ENCODE measurements at places on chromosomes 11 and 22.

DNA sequence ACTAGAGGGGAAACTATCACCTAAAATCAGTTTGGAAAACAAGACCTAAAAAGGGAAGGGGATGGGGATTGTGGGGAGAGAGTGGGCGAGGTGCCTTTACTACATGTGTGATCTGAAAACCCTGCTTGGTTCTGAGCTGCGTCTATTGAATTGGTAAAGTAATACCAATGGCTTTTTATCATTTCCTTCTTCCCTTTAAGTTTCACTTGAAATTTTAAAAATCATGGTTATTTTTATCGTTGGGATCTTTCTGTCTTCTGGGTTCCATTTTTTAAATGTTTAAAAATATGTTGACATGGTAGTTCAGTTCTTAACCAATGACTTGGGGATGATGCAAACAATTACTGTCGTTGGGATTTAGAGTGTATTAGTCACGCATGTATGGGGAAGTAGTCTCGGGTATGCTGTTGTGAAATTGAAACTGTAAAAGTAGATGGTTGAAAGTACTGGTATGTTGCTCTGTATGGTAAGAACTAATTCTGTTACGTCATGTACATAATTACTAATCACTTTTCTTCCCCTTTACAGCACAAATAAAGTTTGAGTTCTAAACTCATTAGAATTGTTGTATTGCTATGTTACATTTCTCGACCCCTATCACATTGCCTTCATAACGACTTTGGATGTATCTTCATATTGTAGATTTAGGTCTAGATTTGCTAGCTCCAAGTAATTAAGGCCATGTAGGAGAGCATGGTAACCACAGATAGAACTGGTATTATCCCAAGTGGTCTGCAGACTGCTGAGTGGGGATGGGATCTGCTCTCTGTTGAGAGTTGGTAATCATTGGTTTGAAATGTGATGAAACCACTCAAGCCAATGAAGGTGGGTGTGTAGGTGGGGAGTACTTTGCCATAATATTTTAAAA is 3.6 kb downstream of the NEAT1 start:
- DNase-seq: peak; percentile 99

- no peak for DNase-seq
Measured at GRCh38 chr11:2204361-2205213, 33.0 kb upstream of the TH start.

- no peak for DNase-seq
Measured at GRCh38 chr11:17403980-17404759, 15.7 kb upstream of the KCNJ11 start.

DNA sequence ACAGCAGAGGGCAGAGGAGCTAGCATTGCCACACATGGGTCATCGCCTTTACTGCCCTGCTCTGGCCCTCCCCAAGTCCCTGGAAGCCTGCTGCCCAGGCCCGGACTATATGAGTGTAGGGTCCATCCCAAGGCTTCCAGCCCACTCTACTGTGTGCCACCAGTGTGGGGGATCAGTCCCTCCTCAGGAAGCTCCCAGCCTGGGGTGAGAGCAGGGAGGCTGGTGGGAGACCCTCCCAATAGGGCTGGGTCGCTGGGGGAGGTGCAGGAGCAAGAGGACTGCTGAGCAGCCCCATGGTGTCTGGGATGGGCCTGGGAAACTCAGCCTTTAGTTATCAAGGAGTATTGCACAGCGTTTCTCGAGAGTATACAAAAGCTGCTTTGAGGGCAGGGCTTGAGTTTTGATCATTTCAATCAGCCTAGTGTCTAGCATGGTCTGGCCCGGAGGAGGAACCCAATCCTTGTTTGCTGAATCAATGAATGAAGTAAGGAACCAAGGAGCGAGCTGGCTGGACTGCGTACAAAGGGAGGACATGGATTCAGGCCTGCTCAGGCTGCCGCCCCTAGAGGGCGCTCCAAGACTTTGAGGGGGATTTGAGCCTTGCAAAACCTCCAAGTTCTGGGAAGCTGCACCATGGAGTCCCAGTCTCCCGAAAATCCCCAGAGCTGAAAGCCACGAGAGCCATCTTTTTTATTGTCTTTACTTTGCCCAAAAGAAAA is 89.0 kb upstream of the PARVA start:
- peak; percentile 29 for DNase-seq

GRCh38 chr11:19573666-19574065 is 139.0 kb upstream of the NAV2 start:
- no peak for DNase-seq

DNA sequence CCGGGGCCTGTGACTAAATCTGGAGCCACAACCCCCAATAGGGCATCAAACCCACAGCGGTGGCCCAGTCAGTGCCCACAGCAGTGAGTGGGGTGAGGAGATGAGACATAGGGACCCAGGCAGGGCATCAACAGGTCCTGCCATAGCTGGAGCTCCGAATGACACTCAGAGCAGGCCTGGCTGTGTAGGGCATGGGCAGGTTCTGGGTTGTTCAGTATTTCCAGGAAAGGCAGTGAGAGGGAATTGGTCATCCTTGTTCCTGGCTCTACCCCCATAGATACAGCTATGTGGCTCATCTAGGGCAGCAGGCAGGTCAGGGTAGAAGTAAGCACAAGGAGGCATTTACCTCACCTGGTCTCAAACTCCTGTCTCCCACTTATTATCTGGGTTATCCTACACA is 126.6 kb downstream of the BUD13 start:
- DNase-seq: no peak

GRCh38 chr11:70089631-70090030 is 11.5 kb downstream of the ANO1 start:
- DNase-seq: no peak
